ENCODE measurements at places on chromosomes 4 and X. TPM values are rescaled to one million over a fixed set of nuclear protein-coding genes. Genes with fewer than 3 reads are reported as not detected.

TCEAL2 gene
- 20.8 TPM for polyA plus RNA-seq

DNA sequence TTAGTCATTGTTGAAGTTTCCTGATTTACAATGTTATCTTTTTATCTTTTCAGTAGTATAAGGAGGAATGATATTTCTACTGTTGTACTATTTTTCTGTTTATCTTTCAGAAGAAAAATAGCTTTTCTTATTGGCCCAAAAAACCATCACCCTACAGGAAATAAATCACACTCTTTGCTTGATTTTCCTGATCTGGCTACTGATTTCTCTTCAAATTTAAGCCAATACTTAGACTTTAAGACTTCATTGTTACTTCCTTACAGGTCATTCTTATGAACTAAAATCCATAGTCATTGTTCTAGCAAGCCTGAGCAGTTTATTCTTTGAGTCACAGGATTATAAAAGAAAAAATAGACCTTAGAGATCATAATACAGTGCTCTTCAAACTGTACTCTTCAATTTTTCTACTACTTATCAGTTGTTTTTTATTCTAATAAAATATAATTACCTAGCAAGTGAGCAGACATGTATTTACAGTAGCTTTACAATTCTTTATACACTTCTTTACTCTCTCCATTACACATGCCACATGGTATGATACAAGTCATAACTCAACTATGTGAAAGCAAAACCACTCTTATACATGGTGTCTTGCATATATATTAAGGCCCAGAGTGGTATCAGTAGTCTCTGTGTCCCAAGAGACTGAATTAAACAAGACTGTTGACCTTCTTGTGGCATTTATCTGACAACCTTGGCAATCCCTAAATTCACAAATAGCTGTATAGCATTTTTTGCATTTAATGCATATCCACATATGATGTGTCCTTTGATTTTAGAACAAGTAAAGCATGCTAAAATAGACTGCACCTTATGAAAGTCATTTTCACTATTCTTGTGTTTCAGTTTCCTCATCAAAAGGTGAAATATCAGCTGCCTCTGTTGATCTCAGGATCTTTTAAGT, 47.9 kb downstream of the TET2 start:
- DNase-seq, result no peak

GRCh38 chrX:21700275-21700674, 42.1 kb upstream of the KLHL34 start:
- DNase-seq, result no peak

GRCh38 chr4:62204136-62204535, 1004.0 kb downstream of the ADGRL3 start:
- no peak for DNase-seq

RNF128 gene
- polyA plus RNA-seq, result 13.9 TPM

FGA gene
- polyA plus RNA-seq, result 1.4 TPM

DNA sequence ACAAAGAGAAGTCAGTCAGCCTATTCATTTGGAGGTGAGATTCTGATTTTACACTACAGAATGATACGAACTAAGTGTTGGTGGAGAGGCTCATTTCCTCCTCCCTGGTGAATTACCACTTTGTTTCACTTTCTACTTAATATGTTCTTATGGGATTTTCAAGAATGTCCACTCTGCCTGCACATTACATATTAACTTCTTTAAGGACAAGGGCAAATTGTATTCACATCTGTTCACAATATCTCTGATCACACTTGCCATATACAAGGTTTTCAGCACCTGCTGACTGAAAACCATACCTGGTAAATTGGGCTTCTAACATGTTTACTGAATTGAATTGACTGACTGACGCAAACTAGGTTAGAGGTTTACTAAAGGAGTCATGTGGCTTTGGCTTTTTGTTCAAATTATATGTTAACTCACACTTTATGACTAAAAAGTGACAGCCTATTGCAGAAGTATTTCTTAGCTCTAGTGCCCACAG, 188.4 kb upstream of the MBNL3 start:
- DNase-seq, result no peak

GRCh38 chr4:1996866-1997611, 11.7 kb downstream of the NELFA start:
- no peak for DNase-seq

ASB12 gene
- 0.61 TPM for polyA plus RNA-seq

ZFP42 gene
- 1.7 TPM for polyA plus RNA-seq

DNA sequence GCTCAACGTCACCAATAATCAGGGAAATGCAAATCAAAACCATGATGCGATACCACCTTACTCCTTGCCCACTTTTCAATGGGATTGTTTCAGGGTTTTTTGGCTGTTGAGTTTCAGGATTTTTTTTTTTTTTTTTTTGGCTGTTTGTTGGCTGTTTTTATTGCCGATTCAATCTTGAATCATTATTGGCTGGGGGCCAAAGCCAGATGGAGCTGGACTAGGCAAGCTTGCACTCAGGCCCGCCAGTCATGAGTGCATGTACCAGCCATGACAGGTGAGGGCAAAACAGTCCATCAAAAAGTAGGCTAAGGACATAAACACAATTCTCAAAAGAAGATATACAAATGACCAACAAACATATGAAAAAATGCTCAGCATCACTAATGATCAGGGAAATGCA, 13.3 kb downstream of the YIPF7 start:
- DNase-seq, result no peak

- DNase-seq, result peak; percentile 19
Measured at GRCh38 chr4:128757712-128758111, 51.8 kb upstream of the JADE1 start.

AR gene
- 4.0 TPM for polyA plus RNA-seq

NDST4 gene
- 0.37 TPM for polyA plus RNA-seq

CC2D2A gene
- polyA plus RNA-seq, result 54.3 TPM

TRIML2 gene
- polyA plus RNA-seq, result not detected

DNA sequence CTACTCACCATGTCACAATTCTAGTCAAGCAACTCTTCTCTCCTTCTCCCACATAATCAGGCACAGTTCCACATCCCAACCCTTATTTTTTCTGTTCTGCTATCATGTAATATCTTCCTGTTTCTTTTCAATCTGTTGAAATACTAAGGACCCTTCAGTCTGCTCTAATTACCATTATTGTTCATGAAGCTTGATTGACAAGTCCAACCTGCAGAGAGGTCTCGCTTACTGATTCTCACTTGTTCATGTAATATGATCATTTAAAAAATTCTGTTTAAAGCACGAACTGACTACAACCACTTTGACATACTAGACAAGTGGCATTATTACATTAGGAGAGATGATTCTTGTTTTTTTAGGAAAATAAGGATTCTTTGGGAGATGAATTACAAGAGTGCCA, 108.6 kb upstream of the MAD2L1 start:
- DNase-seq, result no peak

GRCh38 chrX:2584251-2585157, 83.7 kb upstream of the DHRSX start:
- DNase-seq, result no peak

SPANXN5 gene
- polyA plus RNA-seq, result not detected

DNA sequence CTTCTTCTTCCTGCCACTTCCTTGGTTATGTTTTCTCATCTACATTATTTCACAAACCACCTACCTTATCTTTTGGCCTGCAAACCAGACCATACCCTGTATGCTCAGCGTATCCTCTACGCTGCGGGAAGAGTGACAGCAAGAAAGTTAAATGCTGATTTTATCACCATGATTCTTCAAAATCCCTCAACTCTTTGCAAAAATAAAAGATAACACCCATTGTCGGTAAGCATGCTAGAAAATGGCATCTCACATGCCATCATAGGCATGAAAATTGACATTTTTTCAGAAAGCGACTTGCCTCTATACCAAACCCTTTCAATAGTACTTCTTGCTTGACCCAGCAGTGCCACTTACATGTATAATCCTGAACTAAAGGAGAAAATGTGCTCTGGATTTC, 102.0 kb downstream of the HPGD start:
- no peak for DNase-seq

MAGEA9B gene
- polyA plus RNA-seq, result not detected

Data from right renal cortex interstitium (tissue), 3 donors.